GM12891 (cell line): ENCODE measurements at places on chromosomes 4 and X.

GRCh38 chr4:124526769-124527168, 185.8 kb downstream of the ANKRD50 start:
- DNase-seq, result no peak

- DNase-seq, result no peak
These were observed 371.7 kb upstream of the FGF13 start for GRCh38 chrX:139083191-139083590.

DNA sequence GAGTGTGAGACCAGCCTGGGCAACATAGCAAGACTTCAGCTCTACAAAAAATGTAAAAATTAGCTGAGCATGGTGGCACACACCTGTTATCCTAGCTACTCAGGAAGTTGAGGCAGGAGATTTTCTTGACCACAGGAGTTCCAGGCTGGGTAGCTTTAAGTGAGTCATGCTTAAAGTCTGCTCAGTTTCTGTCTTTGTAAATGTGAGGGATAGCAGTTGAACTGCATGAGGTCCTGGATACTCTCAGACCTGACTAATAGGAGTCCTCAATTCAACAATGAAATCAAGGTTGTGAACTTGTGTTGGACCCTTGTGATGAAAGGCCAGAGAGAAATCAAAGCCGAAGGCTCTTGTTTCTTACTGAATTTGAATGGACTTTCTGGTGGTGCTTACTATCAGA, 45.2 kb downstream of the STARD8 start:
- no peak for DNase-seq

DNA sequence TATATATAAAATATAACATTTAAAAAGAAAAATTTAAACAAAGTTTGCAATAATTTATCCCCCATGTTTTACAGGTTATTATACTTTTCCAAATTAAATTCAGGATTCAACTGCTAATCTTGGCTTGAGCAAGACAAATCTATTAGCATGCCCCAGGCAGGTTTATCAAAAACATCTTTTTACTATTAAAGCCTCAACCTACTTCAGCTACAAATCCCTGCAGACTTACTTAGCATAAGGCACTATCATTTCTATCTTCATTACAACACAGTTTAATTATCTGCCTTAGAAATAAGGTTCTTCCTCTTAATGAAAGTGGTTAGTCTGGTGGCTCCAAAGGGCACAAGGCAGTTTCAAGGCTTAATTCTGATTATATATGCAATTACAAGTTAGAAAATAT, 477.6 kb downstream of the PACRGL start:
- no peak for DNase-seq

GRCh38 chr4:122747068-122747467, 14.6 kb downstream of the BBS12 start:
- no peak for DNase-seq

DNA sequence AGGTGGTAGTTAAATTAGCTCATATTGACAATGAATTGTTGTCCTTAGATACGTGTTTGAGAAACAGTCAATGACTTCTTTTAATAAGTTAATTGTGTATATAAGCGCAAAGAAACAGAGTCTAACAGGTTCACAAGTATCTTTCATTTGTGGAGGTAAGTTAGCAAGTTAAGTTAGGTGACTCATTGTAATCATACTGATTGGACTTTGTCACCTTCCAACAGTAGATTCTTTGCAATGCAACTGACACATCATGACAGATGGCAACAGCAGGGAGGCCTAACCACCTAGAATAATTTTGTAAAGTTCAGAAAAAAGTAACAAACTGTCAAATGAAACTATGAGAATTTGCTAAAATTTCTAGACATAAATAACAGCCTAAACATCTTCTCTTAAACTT, 207.6 kb upstream of the PITX2 start:
- DNase-seq, result no peak

DNA sequence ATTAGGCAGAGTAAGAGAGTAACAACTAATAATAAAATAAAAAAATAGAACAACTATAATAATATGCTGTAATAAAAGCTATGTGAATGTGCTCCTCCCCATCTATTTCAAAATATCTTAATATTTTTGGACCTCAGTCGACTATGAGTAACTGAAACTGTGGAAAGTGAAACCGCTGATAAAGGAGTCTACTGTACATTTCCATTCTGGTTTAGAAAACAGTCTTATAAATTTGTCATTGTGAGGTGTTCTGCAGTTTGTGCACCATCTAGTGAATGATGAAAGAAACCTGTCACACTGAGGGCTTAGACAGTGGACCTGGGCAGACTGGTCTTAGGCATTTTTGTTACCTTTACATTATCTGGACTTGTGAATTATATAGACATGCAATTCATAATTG, 42.0 kb downstream of the TMEM150C start:
- DNase-seq, result no peak

- no peak for DNase-seq
These were observed 23.7 kb upstream of the MSANTD1 start for GRCh38 chr4:3225071-3225850.

DNA sequence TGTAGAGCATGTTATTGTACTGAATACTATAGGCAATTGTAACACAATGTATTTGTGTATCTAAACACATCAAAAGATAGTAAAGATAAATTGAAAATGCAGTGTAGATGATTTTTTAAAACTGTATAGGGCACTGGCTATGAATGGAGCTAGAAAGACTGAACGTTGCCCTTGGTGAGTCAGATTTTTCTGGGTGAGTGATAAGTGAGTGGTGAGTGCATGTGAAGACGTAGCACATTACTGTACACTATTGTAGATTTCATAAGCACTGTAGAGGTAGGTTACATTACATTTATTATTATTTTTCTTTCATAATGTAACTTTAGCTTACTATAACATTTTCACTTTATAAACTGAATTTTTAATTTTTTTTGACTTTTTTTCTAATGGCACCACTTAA, 1491.6 kb downstream of the TECRL start:
- no peak for DNase-seq

GRCh38 chr4:147928400-147928799, 196.5 kb downstream of the ARHGAP10 start:
- no peak for DNase-seq
